ENCODE measurements at places on chromosomes 4 and X.
A peak's percentile ranks its signal among the peaks of the same experiment; 100 is the strongest.

DNA sequence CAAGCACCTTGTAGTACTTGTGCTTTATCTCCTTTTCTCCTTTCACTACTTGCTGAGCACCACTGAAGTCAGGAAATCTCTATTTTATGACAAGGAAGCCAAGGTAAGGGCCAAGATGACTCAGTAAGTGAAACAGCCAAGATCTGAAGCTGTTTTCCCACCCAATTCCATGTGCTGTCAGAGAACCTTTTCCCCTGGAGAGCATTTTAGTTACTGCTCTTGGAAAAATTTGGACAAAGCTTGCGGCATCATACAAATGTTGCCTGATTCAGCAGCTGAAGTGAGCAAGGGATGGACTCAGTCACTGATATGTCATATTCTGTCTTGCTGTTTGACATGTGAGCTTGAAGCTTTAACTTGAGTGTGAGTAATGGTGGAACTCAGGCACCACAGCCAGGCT, 391.4 kb downstream of the RAB28 start:
- no peak for DNase-seq

DNA sequence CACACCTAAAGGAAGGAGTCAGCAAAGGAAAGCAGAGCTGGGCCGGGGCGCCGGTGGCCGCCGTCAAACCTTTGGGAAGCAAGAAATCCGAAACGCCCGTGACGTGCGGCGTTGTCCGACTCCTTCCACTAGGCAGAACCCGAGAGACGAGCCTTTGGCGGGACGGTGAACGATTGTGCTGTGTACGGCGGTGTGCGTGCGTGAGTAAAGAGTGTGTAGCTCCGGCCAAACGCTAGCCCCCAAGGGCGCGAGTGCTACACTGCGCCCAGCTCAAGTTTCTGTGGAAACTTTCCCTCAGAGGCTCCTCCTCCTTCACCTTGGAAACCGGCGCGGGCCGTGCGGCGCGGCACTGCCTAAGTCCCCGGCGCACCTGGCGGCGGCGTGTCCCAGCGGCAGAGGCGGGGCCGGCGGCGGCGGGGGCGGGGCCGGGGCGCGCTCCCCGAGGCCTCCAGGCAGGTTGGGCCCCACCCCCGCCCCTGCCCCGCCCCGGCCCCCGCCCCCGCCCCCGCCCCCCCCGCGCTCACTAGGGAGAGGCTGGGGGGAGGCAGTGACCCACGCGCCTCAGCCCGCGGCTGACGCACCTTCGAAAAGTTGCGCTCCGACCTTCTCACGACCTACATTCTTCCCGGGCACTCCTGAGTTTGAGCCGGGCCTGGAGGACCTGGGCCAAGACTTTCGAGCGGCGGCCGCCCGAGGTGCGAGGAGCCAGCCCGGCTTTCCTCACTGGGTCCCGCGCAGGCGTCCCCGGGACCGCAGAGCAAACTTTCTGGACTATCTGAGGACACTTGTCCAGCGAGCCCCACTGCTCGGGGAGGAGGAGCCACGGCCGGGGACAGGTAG, at the start of gene FHIP1A:
TSS of gene FHIP1A (plus strand) at position 547 of the 840 bp plus-strand sequence. CDS start 157,084 bp downstream, outside the sequence.
- DNase-seq: no peak

DNA sequence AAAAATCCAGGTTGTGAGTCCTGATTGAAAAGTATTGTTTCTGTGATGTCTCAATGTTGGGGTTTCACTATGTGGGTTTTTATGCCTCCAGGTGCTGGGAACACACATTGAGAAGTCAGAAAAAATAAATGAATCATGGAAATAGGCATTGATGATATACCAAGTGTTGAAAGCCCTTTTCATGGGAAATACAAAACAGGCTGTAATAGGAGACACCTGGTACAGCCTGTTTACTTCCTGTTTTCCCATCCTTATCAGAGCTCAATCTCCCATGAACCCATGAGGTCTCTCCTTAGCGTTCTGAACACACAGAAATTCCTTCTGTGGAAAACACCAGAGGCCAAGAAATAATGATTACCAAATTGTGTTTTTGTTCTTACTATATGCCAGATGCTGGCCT, 106.3 kb upstream of the BOD1L1 start:
- DNase-seq: no peak

GRCh38 chr4:78706302-78706701, 69.8 kb upstream of the BMP2K start:
- DNase-seq: no peak

GRCh38 chr4:48131736-48132135, 2.3 kb downstream of the TXK start:
- DNase-seq: no peak

- DNase-seq: no peak
Measured at GRCh38 chrX:112865464-112866025, 24.9 kb upstream of the AMOT start.

- peak; percentile 9 for DNase-seq
Measured at GRCh38 chrX:39645178-39645895, 452.4 kb downstream of the BCOR start.

GRCh38 chr4:103374306-103374705, 176.2 kb upstream of the CENPE start:
- no peak for DNase-seq

- no peak for DNase-seq
Measured at GRCh38 chr4:121632636-121633035, 64.1 kb downstream of the ANXA5 start.

DNA sequence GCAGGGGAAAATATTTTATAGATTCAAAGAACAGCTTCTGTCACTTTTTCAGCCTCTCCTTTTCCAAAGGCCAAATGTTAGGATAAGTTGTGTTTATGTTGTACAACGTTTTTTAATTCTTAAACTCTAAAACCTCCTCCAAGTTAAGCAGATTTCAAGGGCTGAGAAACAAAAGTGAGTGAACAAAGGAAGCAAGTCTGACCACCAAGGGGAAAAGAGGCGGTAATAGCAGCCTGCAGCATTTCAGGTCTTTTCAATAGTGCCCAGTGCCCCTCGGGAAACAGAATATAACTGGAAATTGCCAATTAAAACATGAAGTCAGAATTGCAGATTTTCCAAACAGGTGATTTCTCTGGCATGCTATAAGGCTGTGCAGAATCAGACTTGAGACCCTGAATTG, 510.0 kb upstream of the HTR2C start:
- no peak for DNase-seq

- DNase-seq: no peak
Measured at GRCh38 chr4:52535793-52536192, 123.3 kb downstream of the USP46 start.

- peak; percentile 10 for DNase-seq
Measured at GRCh38 chr4:140645614-140646412, 77.1 kb upstream of the UCP1 start.

- DNase-seq: no peak
Measured at GRCh38 chr4:172083272-172083671, 270.1 kb downstream of the GALNTL6 start.

DNA sequence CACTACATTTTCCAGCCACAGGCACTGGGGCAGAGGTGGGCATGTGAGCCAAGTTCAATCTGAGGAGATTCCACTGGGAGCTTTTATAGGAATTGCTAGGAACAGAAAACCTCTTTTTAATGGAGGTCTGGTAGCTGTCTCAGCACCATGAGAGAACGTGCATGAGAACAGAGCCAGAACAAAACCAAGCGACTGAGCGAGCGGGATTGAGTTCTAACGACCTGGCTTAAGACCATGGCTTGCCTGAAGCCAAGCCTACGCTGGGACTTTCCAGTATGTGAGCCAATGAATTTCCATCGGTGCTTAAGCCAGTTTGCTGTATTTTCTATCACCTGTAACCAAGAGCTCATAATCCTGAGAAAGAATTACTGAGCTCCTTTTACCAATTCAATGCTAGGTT, 183.7 kb downstream of the NR3C2 start:
- DNase-seq: no peak

GRCh38 chrX:43747476-43747875, 91.4 kb downstream of the MAOA start:
- no peak for DNase-seq

DNA sequence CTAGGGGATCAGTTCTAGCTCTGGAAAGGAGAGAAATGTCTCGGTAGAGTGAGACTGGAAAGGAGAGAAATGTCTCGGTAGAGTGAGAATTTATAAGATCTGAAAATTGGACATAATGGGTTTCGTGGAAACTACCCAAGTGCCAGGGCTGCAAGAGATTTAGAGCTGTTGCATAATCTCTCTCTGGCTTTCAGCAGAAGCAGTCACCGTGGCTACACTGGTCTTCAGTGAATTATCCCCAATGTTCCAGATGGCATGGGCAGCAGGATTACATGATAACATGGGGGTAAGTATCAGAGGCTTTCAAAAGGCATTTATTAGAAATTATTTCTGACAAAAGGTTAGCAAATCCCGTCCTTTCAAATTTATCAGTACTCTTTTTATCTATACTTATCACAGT, 435.5 kb downstream of the NKX6-1 start:
- no peak for DNase-seq

DNA sequence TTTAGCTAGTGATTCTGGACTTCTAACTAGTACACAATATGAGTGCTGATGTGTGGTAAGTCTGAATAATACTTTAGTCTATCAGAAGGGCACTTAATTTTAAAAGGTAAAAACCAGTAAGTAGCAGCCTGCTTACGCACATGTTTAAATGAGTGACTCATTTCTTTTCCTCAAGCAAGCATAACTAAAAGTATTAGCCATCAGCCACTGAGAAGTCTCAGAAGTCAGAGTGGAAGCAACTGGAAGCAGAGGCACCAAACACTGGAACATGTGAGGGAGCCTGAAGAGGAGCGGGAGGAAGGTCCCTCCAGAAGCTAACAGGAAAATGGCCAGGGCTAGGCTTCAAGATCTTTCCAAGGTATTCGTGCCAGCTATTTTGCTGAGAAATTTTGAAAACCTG, 257.7 kb downstream of the RAPGEF2 start:
- no peak for DNase-seq

DNA sequence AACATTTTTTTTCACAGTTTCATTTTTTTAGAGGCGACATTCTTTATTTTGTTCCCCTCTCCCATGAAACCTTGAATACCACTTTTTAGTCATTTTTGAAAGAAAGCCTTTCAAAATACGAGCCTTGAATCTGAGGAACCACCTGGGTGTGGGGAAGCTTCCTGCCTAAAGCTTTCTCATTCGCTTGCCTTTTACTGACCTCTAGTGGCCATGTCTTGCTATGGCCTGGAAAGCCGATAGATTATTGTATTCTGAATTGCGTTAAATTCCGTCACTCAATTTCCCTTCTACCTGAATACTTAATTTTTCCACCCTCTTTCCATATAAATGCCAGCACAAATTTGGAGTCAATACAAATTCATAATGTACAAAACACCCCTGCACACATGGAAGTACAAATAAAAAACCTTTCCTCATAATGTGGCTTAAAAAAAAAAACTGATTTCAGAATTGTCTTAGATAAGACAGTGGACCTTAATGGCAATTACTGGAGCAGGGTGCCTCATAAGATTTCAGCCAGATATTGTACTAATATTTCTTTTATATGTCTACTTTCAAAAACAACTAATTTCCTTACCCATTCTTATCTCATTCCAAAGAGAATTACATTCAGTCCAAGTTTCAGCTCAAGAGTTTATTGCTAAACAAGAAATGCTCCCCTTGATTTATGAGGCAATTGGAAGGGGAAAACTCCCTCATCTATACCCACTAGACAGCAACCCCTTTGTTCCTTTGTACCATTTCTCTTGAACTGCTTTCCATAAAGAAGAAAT, 217.9 kb downstream of the CENPC start:
- peak; percentile 39 for DNase-seq

DNA sequence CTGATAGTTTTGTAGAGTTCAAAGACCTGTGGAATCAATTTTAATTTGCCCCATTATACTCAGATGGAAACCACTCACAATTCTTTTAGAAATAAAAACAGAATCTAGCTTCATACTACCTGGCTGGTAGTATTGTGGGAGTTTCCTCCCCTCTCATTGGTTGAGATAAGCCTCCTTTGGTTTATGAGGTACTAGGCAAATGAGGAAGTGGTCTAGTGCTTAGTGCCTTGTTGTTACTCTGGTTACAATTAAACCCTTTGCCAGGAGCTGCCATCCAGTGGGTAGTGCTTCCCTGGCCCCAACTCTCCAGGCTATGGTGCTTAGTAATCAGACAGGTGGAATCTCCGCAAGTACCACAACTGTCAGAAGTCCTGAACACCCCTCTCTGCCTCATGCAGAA, 118.3 kb downstream of the CDKL5 start:
- no peak for DNase-seq

- DNase-seq: no peak
Measured at GRCh38 chr4:137952116-137952515, 290.0 kb downstream of the SLC7A11 start.
